ENCODE measurements at places on chromosomes 4 and X.
A peak's percentile ranks its signal among the peaks of the same experiment; 100 is the strongest.

DNA sequence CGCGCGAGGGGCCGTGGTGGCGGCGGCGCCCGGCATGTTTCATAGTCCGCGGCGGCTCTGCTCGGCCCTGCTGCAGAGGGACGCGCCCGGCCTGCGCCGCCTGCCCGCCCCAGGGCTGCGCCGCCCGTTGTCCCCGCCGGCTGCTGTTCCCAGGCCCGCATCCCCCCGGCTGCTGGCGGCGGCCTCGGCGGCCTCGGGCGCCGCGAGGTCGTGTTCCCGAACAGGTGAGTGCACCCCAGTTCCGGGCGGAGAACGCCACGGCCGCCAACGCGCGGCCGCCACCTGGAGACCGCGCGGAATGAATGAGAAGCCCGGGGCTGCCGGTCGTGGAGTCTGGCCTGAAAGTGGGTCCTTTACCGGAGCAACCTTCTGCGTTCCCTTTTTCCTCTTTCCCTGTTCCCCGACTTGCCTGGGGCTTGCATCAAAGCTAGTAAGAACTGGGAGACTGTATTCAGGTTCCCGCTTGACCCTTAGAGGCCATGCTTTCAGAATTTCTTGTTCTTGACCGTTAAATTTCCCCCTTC is 429 bp downstream of the NOCT start:
- DNase-seq = no peak

DNA sequence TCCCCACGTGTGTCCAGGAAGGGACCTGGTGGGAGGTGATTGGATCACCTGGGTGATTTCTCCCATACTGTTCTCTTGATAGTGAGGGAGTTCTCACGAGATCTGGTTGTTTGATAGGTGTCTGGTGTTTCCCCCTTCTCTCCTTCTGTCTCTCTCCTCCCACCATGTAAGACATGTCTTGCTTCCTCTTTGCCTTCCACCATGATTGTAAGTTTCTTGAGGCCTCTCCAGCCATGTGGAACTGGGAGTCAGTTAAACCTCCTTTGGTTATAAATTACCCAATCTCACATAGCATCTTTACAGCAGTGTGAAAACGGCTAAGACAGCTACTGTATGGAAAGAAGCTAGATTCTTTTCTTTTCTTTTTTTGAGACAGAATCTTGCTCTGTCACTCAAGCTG is 21.6 kb upstream of the FGG start:
- DNase-seq = no peak

- no peak for DNase-seq
These were observed 28.2 kb downstream of the FGFBP1 start for GRCh38 chr4:15910155-15910940.

GRCh38 chrX:139518475-139518874 is 12.1 kb upstream of the F9 start:
- DNase-seq = no peak

GRCh38 chr4:122453384-122453995 is 3.0 kb downstream of the IL2 start:
- DNase-seq = no peak

DNA sequence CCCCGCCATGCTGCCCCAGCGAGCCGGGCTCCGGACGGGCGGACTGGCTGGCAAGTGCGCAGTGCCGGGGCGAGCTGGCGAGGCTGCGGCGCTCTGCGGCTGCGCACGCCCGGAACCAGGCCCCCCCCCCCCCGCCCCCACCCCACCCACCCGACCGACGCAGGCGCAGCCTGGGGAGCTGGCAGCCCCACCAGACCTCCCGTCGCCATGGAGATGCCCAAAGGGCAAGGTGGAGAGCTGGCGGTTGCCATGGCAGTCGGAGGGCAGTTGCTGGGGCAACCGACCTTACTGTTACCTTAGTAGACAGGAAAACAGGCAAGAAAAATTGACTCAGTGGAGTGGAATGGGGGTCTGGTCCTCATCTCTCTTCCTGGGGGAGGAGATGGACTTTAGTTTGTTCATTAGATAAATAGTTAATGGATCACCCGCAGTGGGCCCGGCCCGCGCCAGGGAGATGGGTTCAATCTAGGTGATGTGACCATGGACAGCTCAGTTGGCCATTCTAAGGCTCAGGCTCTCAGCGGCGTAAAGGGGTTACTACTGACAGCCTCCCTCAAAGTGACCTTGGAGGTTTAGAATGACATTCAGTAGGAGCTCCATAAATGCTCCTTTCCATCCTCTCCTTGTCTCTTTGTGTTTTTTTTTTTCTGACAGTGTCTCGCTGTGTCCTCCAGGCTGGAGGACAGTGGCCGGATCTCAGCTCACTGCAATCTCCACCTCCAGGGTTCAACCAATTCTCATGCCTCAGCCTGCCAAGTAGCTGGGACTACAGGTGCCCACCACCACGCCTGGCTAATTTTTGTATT is at the start of gene PCSK1N:
PCSK1N (minus strand) TSS at position 87 of the 806 bp plus-strand sequence; CDS start at position 9, 78 bp downstream.
- peak; percentile 50 for DNase-seq

- DNase-seq = no peak
These were observed 99.6 kb upstream of the INTU start for GRCh38 chr4:127533028-127533700.

DNA sequence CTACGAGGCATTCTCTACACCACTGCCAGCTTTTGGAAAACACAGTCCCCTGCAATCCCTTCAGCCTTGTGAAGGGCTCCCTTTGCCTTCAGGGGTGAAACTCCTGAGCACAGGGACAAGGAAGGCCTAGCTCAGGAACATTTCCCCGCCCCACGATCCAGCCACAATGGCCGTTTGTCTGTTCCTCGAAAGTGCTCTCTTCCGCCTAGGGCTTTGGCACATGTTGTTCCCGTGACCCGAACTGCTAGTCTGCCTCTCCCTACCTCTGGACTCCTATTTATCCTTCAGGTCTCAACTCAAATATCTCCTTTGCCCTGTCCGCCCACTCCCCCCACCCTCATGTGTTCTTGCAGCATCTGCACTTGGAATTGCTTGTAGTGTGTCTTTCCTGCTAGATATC is 12.1 kb downstream of the FGD1 start:
- no peak for DNase-seq

GRCh38 chrX:40474205-40474626 is 106.6 kb upstream of the ATP6AP2 start:
- peak; percentile 10 for DNase-seq

DNA sequence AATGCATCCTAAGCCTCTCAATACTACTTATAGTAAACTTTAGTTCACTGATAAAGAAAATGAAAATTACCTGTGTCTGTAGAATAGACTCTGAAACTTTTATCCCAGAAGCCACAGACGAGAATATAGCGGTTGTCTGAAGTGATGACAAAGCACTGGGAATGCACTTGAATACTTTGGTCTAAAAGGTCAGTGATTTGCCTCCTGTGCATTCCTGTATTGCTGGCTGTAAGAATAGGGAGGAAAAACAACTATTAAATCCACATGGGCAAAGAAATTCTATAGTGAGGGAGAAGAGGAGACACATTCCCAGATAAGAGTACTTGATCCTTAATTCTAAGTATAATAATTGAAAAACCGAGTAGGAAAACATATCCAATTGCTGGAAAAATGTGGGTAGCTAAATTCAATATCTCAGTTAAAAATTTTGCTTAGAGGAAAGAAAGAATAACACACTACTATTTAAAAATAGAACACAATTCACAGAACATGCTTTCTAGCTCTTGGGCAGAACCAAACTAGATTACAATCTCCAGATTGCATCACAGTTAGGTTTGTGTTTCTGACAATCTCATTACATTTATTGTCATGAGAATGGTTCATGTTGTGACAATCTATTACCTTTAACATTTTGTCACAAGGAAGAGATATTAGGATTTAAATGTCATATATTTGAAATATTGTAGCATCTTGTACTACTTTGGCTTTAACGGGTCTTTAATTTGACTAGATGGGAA is 232.1 kb downstream of the DCLK2 start:
- peak; percentile 9 for DNase-seq

GRCh38 chr4:53132132-53132891 is 233.5 kb downstream of the SCFD2 start:
- DNase-seq = no peak

- DNase-seq = no peak
These were observed 150.3 kb upstream of the FAM9B start for GRCh38 chrX:9184211-9184610.

DNA sequence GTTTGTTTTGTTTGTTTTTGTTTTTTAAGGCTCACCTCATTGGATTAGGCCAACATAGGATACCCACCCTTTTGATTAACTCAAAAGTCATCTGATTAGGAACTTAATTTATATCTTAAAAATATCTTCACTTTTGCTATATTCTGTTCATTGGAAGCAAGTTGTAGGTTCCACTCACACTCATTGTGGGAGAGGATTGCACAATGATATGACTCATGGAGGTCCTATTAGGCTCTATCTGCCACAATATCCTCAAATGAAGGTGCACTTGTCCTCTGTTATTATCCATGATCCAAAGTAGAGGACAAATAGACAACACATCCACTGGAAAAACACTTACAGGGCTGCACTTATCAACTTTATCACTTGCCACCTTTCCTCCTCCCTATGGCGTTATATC is 60.5 kb upstream of the ADAMTS3 start:
- no peak for DNase-seq

GRCh38 chrX:142873214-142873613 is 152.5 kb upstream of the SPANXN4 start:
- no peak for DNase-seq

DNA sequence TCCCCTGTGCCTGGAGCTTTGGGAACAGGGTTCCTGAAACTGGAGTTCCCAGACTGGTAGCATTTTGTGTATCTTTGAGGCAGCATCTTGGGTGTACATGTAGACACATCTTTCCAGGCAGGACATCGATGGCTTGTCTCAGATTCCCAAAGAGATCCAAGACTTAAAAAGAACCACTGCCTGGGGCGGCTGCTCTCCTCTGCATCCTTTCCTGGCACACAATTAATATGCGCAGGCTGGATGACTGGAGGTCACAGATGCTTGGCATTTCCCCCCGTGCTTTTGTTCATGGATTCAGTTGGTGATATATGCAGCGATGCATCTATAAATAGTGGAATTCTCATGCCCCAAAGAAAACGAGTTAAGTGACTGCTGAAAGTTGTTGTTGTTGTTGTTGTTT is 80.5 kb downstream of the CLDN34 start:
- DNase-seq = no peak
